GM04504 (cell line): ENCODE measurements at places on chromosomes 1 and 21.

DNA sequence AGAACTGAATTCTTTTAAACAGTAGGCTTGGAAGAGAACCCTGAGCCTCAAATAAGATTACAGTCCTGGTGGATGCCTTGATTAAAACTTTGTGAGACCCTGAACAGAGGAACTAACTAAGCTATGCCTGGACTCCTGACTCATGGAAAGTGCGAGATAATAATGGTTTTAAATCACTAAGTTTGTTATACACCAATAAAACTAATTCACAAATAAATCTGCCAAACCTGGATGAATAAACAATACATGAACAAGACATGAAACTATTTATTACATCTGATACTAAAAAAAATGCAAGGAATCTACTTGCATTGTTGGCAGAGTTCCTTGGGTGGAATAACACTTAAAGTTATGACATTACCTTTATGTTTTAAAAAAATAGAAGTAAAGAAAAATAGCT is 118.4 kb downstream of the PIGK start:
- DNase-seq: no peak

- no peak for DNase-seq
Measured at GRCh38 chr1:14806772-14807171, 208.3 kb downstream of the KAZN start.

GRCh38 chr21:15659753-15660422 is 69.9 kb upstream of the USP25 start:
- DNase-seq: peak; percentile 46

GRCh38 chr1:94949681-94950661 is 23.1 kb upstream of the CNN3 start:
- DNase-seq: no peak

GRCh38 chr1:87134061-87134460 is 194.6 kb upstream of the LMO4 start:
- no peak for DNase-seq

DNA sequence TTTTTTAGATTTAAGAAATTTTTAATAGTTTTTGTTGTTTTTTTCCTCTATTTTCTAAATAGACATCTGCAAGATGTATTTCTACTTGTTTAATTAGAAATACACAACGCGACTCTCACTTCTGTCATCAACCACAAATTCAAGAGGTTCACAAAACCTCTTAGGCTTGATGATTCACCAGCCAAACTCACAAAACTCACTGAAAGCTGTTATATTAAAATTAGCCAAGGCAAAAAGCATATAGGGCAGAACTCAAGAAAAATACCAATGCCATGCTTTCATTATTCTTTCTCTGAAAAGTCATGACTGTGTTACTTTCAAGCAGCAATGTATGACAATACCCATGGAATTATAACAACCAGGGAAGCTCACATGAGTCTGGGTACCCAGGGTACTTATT is 487.0 kb upstream of the RGS18 start:
- DNase-seq: no peak

- DNase-seq: no peak
Measured at GRCh38 chr21:14685568-14685967, 139.5 kb upstream of the SAMSN1 start.

DNA sequence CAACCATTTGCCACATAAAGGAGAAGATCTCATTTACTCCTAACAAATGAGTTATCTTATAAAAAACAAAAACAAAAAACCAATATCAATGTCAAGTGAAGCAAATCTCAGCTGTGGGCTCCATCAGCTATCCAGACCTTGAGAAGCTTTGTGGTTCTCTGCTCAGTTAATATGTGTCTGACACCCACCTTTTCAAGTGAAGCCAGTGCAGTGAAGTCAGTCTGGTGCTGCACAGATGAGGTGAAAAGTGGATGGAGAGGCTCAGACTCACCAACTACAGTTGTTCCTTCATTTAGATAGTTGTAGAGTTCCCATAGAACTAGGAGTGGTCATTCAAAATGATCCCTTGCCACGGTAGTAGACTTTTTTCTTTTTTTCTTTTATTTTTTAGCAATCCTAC is 106.8 kb downstream of the NTNG1 start:
- DNase-seq: no peak

DNA sequence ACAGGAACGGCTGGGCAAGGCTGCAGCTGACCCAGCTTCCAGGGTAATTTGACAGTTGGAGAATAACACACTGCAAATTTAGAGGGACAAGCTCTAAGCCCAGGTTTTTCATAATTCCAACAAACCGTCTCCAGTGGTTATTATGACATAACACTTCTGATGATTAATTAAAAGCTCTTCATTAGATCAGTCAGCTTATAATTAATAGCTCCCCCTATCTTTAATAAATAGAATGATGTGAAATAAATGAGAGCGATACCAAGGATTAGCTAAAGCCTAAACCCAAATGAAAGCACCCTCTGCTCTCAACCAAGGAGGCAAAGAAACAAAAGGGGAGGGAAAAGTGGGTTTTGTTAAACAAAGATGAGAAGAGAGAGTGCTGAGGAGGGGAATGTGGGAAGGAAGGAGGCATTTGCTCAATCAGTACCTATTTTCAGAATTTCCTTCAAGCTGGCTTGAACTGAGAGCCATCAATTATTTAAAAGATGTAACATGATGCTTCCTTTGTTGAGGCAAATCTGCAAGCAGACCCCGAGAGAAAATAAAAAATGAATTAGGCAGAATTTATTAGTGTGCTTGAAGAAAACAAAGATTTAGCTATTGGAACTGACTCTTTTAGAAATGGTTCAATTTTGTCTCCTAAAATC is 221.8 kb upstream of the ESRRG start:
- DNase-seq: no peak

DNA sequence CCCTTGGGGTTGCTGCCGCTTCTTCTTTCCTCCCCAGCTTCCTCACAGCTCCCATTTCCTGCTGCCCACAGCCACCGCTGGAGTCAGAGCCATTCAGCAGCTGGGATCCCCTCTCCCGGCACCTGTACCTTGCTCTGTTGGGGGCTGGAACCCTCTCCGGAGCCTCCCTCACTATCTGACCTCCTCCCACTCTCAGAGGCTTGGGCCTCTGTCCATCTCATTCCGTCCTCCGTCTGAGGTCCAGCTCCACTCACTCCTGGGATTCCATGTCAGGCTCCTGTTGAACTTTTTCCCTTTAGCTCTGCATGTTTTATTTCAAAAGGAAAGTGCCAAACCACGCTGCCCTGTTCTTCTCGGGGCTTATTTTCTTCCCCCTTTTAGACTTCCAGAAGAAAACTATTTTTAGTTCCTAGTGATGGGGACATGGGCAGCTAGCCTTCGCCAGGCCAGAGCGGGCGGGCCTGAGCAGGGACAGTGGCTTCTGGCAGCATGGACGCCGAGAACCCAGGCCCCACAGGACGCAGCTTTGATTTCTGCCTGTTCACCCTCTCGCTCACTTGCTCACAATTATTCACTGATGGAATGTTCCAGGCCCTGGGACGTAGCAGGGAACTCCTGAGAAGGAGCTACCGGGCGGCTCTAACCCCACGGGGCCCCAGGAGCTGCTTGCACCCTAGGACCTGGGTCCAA is 79.2 kb downstream of the ARHGEF10L start:
- no peak for DNase-seq

- DNase-seq: no peak
Measured at GRCh38 chr1:19067182-19067911, 110.9 kb upstream of the IFFO2 start.

- no peak for DNase-seq
Measured at GRCh38 chr1:190376044-190376443, 101.6 kb downstream of the BRINP3 start.

GRCh38 chr1:66478116-66478515 is 55.8 kb upstream of the SGIP1 start:
- peak; percentile 72 for DNase-seq

DNA sequence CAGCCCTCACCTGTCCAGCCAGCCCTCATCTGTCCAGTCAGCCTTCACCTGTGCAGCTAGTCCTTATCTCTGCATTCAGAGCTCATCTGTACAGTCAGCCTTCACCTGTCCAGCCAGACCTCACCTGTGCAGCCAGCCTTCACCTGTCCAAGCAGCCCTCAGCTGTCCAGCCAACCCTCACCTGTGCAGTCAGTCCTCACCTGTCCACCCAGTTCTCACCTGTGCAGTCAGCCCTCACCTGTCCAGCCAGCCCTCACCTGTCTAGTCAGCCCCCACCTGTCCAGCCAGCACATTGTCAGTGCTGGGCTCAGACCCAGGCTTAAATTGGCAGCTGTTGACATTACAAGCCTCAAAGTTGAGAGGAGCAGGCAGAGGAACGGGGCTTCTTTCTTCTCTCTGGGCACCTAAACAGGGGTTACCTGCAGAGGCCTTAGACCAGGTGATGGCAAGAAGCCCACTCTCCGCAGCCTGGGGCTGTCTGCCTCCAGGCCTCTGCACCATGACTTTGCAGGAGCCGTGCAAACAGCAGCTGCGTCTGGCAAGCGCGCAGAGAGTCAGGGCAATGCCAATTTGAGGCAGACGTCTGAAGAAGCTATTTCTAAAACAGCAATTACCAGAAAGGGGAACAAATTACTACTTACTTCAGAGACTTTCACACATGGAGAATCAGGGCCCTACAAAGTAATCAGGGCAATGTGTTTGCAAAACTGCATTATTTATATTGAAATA is 506.1 kb downstream of the NPHP4 start:
- DNase-seq: no peak

- no peak for DNase-seq
Measured at GRCh38 chr1:223386013-223386412, 7.2 kb upstream of the CCDC185 start.

DNA sequence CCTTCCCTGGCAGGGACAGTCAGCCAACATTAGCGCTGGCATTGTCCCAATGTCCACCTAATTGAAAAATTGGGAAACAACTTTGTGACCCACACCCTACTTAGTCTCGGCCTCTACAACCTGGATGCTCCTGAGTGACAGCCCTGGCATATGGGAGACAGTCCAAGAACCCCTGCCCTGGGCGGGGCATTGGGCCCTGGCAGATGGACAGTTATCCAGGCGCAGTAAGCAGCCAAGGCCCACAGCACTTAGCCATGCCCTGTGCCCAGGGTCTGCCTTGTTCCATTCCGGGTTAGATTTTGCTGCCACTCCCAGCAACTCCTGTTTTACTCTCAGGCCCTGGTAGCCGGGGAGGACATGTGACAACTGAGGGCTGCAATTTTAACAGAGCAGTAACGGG is 50.3 kb downstream of the NFASC start:
- no peak for DNase-seq

- DNase-seq: no peak
Measured at GRCh38 chr1:44624268-44624901, 49.9 kb downstream of the TMEM53 start.

DNA sequence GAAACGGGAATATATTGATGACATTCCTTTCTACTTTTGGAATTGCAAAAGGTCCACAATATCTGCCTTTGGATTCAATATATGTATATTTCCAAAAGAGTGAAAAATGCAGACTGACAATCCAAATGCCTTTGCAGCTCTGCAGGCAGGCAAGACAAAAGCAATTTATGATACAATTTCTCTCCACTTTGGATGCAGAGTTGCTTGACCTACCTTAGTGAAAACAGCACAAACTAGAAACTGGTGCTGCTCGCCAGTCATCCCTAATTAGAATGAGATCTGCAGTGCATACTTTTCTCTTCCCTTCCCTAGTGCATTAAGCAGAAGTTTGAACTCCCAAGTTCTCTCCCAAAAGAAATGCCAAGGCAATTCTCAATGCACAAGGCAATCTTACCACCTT is 56.8 kb downstream of the KIAA0319L start:
- no peak for DNase-seq

DNA sequence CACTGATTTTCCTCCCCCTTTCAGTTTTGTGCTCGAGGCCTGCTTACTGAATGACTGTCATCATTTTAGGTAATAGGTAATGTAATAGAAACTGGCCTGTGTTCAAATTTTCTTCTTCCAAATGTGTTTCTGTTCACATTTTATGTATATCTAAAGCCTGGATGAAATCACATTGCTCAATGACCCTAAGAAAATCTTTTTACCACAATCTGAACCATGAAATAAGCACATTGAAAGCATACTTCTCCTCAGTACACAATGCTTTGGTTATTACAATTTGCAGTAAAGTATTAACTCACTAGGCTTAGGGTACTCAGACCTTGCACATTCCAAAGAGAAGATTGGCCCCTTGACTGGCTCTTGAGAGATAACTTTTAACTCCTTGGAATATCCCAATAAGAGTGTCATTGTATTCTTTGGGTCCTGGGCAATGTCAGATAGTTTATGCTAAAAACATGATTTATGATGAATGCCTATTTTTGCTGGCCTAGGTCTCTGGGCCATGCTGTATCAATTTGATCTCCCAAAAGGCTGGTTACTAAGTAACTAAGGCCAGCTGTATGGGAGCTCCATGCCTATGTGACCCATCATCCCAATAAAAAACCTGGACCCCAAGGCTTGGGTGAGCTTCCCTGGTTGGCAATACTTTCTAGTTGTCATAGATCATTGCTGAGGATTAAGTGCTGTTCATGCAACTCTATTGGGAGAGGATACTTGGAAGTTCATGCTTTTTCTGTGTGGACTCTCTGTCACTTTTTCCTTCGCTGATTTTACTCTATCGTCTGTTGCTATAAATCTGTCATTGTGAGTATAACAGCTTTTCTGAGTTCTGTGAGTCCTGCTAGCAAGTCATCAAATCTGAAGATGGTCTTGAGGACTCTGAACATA is 293.9 kb downstream of the GRIK1 start:
- DNase-seq: no peak

DNA sequence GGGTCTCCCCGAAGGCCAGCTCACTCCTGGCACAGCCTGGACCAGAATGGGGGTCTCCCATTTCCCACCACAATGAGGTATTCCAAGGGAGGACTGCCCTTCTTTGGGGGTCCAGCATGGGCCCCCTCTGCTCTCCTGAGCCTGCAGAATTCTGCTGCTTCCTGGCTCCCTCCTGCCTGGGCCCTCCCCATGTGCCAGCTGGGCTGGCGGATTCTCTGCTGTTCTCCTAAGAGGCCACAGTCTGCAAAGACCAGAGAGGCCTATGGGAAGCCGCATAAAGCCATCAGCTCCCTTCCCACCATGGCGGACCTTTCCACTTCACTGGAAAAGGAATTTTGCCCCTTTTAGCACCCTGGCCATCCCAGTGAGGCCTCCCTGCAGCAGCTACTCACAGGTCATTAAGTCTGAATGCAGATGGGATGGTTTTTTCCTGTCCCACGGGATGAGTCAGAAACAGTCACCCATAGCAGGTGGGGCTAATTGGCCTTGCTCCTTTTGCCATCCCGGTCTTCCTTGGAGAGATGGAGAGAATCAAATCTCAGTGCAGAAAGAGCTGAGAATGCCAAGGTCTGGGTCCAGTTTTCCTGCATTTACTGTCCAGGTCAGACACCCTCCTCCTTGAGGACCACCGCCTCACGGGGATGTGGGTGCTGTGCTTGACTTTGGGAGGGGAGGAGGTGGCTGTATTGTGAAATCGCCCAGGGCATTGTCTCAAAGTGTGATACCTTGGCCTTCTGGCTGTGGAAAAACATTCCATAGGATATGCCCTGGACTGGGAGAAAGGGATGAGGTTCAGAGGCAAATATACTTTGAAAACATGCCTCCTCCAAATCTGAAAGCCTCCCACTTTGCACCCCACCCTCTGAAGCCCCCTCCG is 23.2 kb downstream of the MYBPH start:
- DNase-seq: no peak

DNA sequence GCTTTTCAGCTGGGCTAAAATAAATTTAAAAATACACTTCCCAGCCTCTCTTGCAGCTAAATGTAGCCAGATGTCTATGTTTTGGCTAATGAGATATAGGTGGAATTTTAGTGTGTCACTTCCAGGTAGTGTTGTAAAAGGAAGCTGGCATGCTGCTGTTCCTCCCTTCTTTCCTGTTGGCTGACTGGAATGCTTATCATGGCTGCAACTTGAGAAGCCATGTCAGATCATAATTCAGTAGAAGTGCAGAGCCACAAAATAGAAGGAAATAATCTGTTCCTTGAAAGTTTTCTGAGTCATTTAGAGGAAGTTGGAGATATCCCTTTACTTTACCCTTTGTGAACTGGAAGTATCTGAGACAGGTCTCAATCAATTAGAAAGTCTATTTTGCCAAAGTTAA is 10.9 kb upstream of the RBM15 start:
- DNase-seq: no peak
